ENCODE measurements at places on chromosomes 7 and 10. TPM values are rescaled to one million over a fixed set of nuclear protein-coding genes. Genes with fewer than 3 reads are reported as not detected.

- DNase-seq, result peak; percentile 12
Observed at GRCh38 chr7:57867884-57868701, 418.1 kb downstream of the ZNF716 start.

DNA sequence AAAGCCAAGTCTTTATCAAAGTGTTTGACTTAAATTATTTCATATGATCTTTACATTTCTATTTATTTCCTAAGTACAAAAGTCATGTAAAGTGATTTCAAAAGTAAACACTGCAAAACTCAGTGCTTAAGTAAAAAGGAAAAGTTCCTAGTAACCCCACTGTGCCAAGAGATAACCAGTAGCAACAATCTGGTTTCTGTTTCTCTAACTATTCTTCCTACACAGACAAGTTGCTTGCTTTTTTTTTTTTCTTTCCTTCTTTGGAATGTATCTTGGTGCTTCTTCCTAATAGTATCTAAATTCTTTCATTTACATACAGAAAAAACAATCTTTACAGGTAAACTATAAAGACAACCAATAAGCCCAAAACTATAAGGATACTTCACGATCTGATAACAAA lies 3.1 kb downstream of the JCAD start:
- no peak for DNase-seq

- no peak for DNase-seq
Observed at GRCh38 chr7:69961436-69961835, 363.2 kb downstream of the AUTS2 start.

DNA sequence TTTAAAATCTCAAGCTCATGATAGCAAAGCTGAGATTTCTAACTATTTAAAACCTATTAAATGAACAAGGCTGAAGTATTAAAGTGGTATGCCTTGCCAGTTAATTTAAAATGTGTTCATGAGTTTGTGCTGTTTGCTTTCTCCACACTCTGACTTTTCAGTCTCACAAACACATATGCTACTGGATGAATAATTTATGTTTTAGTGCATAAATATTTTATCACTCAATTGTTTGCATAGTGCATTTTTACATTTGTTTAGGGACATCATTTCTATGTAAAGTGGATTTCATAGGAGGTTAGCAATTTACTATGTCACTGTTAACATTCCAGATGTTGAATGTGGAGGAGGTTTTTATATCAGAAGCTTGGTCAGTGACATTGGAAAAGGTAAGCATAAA lies 36.0 kb downstream of the TRUB1 start:
- DNase-seq, result no peak

DNA sequence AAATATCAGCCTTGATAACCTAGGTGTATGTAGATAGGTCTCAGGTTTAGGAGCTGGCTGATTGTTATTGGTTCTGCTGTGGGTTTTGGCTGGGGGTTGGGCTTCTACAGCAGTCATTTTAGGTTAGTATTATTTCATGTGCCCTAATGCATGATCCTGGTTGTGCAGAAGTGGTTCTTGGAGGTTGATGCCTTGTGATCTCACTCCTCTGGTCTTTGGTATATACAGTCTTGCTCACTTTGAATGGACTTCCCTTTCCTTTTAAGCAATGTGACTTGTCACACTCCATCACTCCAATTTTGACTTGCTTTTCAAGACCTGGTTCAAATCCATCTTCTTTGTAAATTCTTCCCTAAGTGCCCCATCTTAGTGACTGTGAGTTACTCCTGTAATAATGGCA lies 188.9 kb downstream of the LRMDA start:
- no peak for DNase-seq

- no peak for DNase-seq
Observed at GRCh38 chr7:26842897-26843296, 21.5 kb downstream of the SKAP2 start.

DNA sequence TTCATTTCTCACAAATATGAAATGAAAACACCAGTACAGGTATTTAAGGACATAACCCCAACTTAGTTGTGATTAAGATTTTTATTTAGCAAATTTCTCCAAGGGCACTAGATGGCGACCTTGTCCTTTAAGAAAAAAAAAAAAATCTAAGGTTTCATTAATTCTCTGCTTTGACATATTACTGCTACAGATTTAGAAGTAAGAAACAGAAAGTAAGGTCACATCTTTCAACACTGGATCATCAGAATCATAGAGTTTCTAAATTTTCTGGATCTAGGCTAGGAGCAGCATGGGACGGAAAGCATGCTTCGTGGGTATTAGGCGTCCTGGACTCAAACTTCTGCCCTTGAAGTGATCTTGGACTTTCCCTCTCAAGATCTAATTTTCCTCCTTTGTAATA lies 85.5 kb upstream of the PRKG1 start:
- peak; percentile 37 for DNase-seq

DNA sequence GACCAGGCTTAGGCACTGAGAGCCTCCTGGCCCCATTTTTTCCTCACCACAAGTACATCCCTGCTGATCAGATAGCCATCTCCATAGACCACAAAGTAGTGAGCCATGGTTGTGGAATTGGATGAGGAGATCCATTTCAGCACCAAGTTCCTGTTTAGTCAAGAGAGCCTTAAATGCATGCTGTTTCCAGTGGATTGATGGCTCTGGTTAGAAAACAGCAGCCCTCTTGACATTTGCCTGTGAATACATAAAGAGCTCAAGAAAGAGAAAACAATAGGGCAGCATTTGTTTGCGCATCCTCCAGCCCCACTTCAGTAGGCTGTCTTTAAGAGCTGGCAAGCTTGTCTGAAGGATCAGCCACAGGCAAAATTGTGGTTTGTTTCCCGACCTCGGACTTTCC lies 251.2 kb downstream of the POU6F2 start:
- DNase-seq, result no peak

- DNase-seq, result no peak
Observed at GRCh38 chr10:117175215-117175900, 21.9 kb upstream of the KCNK18 start.

GRCh38 chr10:108411206-108411605 lies 1246.7 kb upstream of the SORCS1 start:
- DNase-seq, result no peak

DNA sequence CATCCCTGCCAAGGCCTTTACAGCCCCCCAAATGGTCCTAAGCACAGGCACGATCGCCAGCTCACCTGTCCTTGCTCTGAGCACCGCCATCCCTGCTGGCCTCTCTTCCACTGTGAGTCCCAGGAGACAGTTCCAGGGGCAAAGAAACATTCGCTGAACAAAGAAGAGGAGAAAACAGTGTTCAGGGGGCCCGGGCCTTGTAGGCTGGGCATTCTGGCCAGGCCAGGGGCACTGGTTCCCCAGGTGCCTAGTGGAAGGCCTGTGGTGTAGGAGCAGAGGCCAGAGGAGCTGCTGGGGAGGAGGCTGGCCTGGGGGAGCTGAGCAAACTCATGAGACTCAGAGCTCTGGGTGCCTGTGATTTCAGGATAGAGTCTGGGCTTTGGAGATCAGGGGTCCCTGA lies 22.6 kb downstream of the AQP1 start:
- DNase-seq, result peak; percentile 37

The SDHAF3 gene
- total RNA-seq, result 17.2 TPM

The LZTS2 gene
- 54.7 TPM for total RNA-seq

The PSPH gene
- total RNA-seq, result 9.0 TPM
